ENCODE measurements at places on chromosomes 5 and 9. TPM values are rescaled to one million over a fixed set of nuclear protein-coding genes. Genes with fewer than 3 reads are reported as not detected.

GRCh38 chr5:74885170-74885569 lies 19.0 kb upstream of the FAM169A start:
- no peak overlapping the region for H3K27ac ChIP-seq
- H3K4me3 ChIP-seq = no peak overlapping the region
- H3K27me3 ChIP-seq = no peaks in the 10 kb centered on the region
- no peaks in the 10 kb centered on the region for H3K4me1 ChIP-seq
- no peak for DNase-seq

DNA sequence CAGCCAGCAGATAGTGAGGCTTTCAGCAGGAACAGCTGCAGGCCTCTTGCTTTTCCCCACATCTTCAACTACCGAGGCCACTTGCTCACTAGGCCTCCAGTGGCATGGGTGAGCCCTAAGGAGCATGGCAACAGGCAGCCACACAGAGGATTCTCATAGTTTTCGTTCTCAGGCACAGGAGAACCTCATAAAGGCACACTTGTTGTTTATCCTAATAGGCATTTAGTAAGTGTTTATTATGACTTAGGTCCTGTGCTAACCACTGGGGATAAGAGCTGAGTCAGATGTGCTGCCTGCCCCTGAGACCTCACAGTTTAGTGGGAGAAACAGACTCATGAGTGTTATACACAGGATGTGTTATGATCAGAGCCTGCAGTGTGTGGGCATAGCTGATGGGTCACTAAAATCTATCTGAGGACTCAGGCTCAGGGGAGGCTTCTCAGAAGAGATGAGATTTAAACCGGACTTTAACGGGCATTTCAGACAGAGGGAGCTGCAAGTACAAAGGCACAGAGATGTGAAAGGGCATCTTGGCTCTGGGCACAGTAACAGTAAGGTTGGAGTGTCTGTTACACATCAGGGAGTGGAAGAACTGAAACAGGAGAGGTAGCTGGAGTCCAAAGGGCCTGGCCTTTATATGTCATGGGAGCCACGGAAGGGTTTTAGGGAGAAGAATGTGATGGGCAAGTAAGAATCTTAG lies 21.0 kb upstream of the HEMGN start:
- DNase-seq = no peak
- H3K27me3 ChIP-seq = no peaks in the 10 kb centered on the region
- no peak overlapping the region for H3K4me3 ChIP-seq
- no peaks in the 10 kb centered on the region for H3K4me1 ChIP-seq

DNA sequence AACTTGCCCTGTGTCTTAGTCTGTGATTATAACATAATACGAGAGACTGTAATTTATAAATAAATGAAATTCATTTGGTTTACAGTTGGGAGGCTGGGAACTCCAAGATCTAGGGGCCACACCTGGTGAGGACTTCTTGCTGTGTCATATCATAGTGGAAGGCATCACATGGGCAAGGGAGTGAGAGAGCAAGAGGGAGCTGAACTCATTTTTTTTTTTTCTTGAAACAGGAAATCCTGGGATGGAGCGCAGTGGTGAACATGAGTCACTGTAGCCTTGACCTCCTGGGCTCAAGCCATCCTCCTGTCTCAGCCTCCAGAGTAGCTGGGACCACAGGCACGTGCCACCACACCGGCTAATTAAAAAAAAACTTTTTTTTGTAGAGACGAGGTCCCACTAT lies 7.2 kb downstream of the MLANA start:
- no peak for DNase-seq
- no peak overlapping the region for H3K27ac ChIP-seq
- peaks cover 2% of the 10 kb centered on the region for H3K36me3 ChIP-seq
- H3K27me3 ChIP-seq = no peaks in the 10 kb centered on the region

- no peaks in the 10 kb centered on the region for H3K27me3 ChIP-seq
- no peak overlapping the region for H3K4me3 ChIP-seq
- DNase-seq = no peak
- H3K27ac ChIP-seq = no peak overlapping the region
Measured at GRCh38 chr9:123418506-123418905, 62.5 kb downstream of the CRB2 start.

- no peaks in the 10 kb centered on the region for H3K4me1 ChIP-seq
- H3K27ac ChIP-seq = no peak overlapping the region
- H3K4me3 ChIP-seq = no peak overlapping the region
- DNase-seq = no peak
- H3K36me3 ChIP-seq = no peaks in the 10 kb centered on the region
Measured at GRCh38 chr5:98282521-98282920, 490.9 kb upstream of the RGMB start.

DNA sequence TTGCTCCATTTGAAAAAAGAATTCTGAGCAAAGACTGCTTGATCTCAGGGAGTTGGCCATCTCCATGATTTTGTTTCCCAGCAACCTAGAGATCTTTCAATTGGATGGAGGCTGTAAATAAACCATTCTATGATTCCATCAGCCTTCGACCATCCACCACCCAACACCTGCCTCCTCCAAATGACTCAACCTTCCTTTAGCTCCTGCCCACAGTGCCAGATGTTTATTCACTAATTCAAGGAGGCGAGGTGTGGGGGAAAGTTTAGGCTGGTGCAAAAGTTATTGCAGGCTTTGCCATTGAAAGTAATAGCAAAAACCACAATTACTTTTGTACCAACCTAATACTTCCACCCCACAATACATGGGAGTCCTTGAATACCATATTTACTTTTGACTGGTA lies 327.5 kb downstream of the CAAP1 start:
- DNase-seq = no peak
- no peaks in the 10 kb centered on the region for H3K27me3 ChIP-seq
- no peaks in the 10 kb centered on the region for H3K4me1 ChIP-seq
- no peaks in the 10 kb centered on the region for H3K36me3 ChIP-seq
- no peak overlapping the region for H3K4me3 ChIP-seq

- H3K36me3 ChIP-seq = no peaks in the 10 kb centered on the region
- H3K4me1 ChIP-seq = no peaks in the 10 kb centered on the region
- no peak for DNase-seq
- H3K4me3 ChIP-seq = no peak overlapping the region
- no peak overlapping the region for H3K27ac ChIP-seq
- no peaks in the 10 kb centered on the region for H3K27me3 ChIP-seq
Measured at GRCh38 chr5:59655693-59656309, 237.7 kb downstream of the PDE4D start.

DNA sequence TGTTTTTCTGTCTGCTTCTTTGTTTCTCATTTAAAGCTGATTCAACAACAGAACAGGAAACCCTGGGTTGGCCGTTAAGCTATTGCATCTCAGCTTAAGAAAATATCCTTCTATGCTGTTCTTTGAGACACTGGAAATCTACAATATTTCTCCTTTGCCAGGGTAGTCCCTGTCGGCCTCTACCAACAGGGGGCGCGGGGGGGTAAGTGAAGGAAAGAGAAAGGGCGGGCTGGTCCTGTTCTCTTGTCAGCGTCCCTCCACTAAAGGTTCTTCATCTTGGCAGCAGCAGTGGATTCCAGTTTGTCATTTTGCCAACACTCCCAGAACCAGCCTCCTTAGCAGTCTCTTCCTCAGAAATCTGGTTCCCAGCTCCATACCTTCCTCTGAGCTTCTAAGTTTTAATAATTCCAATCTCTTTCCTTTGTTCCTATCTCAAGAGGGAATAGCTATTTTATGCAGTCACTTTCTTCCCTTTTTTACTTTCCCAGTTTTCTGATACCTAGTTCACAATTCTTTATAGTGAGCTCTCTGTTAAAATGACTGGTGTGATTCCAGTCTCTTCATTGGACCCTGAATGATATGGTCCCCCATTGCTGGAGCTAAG lies 222.3 kb downstream of the GLIS3 start:
- no peak overlapping the region for H3K4me3 ChIP-seq
- no peaks in the 10 kb centered on the region for H3K36me3 ChIP-seq
- H3K27ac ChIP-seq = no peak overlapping the region
- peaks cover 2% of the 10 kb centered on the region for H3K4me1 ChIP-seq
- H3K27me3 ChIP-seq = no peaks in the 10 kb centered on the region

- H3K27ac ChIP-seq = no peak overlapping the region
- H3K4me1 ChIP-seq = peaks cover 12% of the 10 kb centered on the region
- no peaks in the 10 kb centered on the region for H3K27me3 ChIP-seq
- no peaks in the 10 kb centered on the region for H3K36me3 ChIP-seq
- DNase-seq = no peak
Measured at GRCh38 chr5:124408738-124409453, 337.5 kb downstream of the ZNF608 start.

DNA sequence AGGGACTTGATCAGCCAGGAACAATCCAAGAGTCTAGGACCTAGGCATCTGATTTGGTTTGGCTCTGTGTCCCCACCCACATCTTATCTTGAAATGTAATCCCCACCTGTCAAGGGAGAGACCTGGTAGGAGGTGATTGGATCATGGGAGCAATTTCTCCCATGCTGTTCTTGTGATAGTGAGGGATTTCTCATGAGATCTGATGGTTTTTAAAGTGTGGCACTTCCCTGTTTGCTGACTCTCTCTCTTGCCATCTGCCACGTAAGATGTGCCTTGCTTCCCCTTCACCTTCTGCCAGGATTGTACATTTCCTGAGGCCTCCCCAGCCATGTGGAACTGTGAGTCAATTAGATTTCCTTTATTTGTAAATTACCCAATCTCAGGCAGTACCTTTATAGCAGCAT lies 201.7 kb upstream of the ACTBL2 start:
- H3K4me3 ChIP-seq = no peak overlapping the region
- H3K4me1 ChIP-seq = peaks cover 20% of the 10 kb centered on the region
- H3K27me3 ChIP-seq = no peaks in the 10 kb centered on the region
- H3K36me3 ChIP-seq = no peaks in the 10 kb centered on the region
- H3K27ac ChIP-seq = no peak overlapping the region

DNA sequence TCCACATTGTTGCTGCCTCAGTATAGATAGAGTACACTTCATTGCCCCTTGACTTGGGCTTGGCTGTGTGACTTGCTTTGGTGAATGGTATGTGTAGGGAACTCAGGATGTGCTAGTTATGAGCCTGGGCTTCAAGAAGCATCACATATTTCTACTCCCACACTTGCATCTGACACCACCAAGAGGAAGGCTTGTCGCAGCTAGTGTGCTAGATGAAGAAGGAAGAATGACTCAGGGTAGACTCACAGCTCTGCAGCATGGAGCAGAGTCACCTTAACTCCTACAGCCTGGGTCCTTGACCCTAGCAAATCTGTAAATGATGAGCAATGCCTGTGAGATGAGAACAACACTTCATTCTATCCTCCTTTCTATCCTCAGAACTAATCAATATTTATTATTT lies 261.8 kb downstream of the ASTN2 start:
- H3K4me3 ChIP-seq = no peak overlapping the region
- H3K27ac ChIP-seq = no peak overlapping the region
- no peaks in the 10 kb centered on the region for H3K36me3 ChIP-seq
- H3K27me3 ChIP-seq = no peaks in the 10 kb centered on the region
- peak; percentile 11 for DNase-seq
- H3K4me1 ChIP-seq = peaks cover 16% of the 10 kb centered on the region

DNA sequence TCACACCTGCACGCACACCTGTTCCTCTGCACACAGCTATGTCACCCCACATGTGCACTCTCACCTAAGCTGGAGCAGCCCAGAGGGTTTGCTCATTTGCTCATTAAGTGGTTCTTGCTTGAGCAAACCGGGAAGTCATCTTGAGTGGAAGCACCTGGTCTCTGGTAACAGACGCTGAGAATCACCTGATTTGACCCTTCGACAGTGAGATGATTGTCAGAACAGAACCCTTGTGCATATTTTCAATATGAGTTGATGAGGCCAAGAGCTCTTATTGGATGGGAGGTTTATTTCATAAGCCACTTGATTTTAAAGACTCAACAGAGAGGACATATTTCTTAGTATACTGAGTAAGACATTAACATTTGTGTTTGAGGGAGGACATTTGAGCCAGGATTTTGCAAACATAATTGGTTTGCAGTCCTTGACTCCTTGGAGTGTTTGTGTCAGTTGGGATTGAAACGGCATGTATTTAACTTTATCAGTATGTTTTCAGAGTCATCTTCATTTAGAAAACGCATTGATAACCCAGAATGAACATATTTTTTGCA lies 22.1 kb upstream of the LPCAT1 start:
- peak; percentile 55 for DNase-seq
- no peak overlapping the region for H3K4me3 ChIP-seq
- no peak overlapping the region for H3K27ac ChIP-seq
- peaks cover 9% of the 10 kb centered on the region for H3K27me3 ChIP-seq

GRCh38 chr9:114290561-114290986 lies 32.3 kb upstream of the ORM1 start:
- H3K27ac ChIP-seq = peak overlapping the region; percentile 31
- H3K4me3 ChIP-seq = no peak overlapping the region
- no peak for DNase-seq
- H3K4me1 ChIP-seq = peaks cover 23% of the 10 kb centered on the region

- DNase-seq = no peak
- H3K4me1 ChIP-seq = peaks cover 14% of the 10 kb centered on the region
- no peaks in the 10 kb centered on the region for H3K27me3 ChIP-seq
- no peak overlapping the region for H3K27ac ChIP-seq
Measured at GRCh38 chr5:139399501-139400121, 4.3 kb downstream of the SPATA24 start.

- H3K4me1 ChIP-seq = peaks cover 77% of the 10 kb centered on the region
- H3K27ac ChIP-seq = peak overlapping the region; percentile 44
- peaks cover 5% of the 10 kb centered on the region for H3K36me3 ChIP-seq
Measured at GRCh38 chr5:73822278-73822988, 196.4 kb downstream of the ARHGEF28 start.

DNA sequence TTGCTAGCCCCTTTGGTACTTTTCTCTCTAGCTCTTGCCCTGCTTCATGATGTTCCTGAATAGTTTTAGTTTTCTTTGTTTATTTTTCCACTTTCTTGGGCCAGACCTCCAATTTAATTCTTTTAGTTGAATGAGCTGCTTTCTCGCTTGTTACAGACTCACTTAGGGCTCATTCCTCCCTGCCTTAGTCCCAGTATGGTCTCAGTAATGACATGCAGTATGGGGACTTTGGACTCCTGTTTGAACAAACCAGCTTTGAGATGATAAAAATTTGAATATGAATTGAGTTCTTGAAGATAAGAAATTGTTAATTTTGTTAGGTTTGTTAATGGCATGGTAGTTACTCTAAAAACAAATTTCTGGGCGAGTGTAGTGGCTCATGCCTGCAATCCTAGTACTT lies 284.8 kb upstream of the DMRT1 start:
- no peak overlapping the region for H3K4me3 ChIP-seq
- H3K27ac ChIP-seq = peak overlapping the region; percentile 67
- H3K27me3 ChIP-seq = no peaks in the 10 kb centered on the region
- H3K36me3 ChIP-seq = no peaks in the 10 kb centered on the region
- DNase-seq = no peak

- H3K27me3 ChIP-seq = no peaks in the 10 kb centered on the region
- H3K36me3 ChIP-seq = no peaks in the 10 kb centered on the region
- no peak overlapping the region for H3K27ac ChIP-seq
- H3K4me1 ChIP-seq = no peaks in the 10 kb centered on the region
Measured at GRCh38 chr5:56003679-56004078, 8.9 kb upstream of the IL6ST start.

The INSL6 gene
- not detected for polyA plus RNA-seq

The SYK gene
- polyA plus RNA-seq = 1.8 TPM

The SLC34A1 gene
- polyA plus RNA-seq = 0.06 TPM

The SPATA31D4 gene
- not detected for polyA plus RNA-seq

The TRAPPC13 gene
- 10.7 TPM for polyA plus RNA-seq

The MTMR12 gene
- polyA plus RNA-seq = 17.1 TPM

The TAF11L14 gene
- polyA plus RNA-seq = not detected
